ENCODE measurements at places on chromosomes 3 and 15.

- no peak for DNase-seq
These were observed 126.3 kb upstream of the PLAAT1 start for GRCh38 chr3:193114431-193115340.

GRCh38 chr3:48993834-48994233 is 3.8 kb downstream of the P4HTM start:
- no peak for DNase-seq

DNA sequence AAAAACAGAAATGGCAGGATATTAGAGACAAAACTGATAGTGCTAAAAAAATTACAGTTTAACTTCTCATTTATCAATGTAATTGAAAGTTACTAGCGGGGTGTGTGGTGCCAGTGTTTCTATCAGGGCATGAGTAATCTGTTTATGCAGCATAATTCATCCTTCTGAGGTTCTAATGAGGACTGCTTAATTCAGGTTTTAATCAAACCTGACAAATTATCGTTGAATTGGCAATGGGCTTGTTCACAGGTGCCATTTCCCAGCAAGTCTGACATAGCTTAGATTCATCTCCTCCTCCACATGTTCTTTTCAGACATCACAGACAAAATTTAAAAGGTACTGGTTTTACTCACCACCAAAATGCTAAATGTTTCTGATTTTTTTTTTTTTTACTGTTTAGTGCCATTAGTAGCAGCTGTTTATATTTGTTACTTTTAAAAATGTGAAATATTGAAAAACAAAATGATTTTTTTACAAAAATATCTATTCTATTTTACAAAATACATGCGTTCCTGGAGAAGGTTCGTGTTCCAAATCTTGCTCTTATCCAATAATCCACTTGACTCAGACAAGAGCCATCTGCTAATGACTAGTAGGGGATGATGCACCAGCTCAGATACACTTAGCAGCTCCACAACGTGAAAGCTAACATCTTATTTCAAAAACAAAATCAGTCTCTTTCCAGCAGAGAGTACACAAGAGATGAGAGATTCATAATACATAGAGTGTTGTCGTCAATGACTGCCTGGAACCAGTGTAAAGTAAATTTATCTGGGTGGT is 447.7 kb upstream of the DPPA4 start:
- DNase-seq, result no peak

- no peak for DNase-seq
These were observed 12.3 kb upstream of the MFSD1 start for GRCh38 chr3:158789592-158789991.

GRCh38 chr3:2597615-2598014 is 498.9 kb downstream of the CNTN4 start:
- no peak for DNase-seq

- no peak for DNase-seq
These were observed 452.2 kb downstream of the IL5RA start for GRCh38 chr3:2657971-2658370.

DNA sequence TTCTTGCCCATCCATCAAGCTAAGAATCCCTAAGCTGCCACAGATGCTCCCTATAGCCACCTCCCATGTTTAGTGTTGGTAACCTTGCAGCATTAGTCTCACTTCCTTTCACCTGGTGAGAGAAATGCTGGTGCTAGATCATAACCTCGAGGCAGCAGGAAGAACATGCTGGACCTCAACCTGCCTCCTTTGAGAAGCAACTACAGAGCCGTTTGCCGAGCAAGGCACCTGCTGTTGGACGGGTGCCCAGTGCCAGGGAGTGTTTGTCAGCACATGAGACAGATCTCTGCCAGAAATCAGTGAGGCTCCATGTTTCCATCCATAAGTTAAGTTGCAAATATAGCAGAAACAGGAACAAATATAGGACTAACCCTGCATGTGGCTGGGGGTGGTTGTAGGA is 955.7 kb downstream of the TUSC7 start:
- DNase-seq, result no peak
